NCI-H1048 (cell line): ENCODE measurements at places on chromosomes 11 and 22.

DNA sequence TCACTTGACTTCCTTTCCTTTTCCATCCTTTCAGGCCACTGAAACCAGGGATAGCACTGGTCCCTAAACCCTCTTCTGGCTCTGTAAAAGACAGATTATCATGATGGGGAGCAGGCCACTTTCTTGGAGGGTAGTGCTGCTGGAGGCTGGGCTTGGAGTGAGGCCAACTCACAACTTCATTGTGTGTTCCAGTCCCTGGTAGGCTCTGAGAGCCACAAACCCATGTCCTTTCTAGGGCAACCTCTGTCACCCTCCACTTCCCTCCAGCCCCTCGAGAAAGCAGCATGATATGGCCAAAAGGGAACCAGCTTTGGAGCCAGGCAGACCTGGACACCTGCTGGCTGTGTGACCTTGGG lies 2.3 kb downstream of the TKFC start:
- no peak for DNase-seq

- no peak for DNase-seq
Measured at GRCh38 chr11:93143800-93144199, 54.0 kb downstream of the SLC36A4 start.

DNA sequence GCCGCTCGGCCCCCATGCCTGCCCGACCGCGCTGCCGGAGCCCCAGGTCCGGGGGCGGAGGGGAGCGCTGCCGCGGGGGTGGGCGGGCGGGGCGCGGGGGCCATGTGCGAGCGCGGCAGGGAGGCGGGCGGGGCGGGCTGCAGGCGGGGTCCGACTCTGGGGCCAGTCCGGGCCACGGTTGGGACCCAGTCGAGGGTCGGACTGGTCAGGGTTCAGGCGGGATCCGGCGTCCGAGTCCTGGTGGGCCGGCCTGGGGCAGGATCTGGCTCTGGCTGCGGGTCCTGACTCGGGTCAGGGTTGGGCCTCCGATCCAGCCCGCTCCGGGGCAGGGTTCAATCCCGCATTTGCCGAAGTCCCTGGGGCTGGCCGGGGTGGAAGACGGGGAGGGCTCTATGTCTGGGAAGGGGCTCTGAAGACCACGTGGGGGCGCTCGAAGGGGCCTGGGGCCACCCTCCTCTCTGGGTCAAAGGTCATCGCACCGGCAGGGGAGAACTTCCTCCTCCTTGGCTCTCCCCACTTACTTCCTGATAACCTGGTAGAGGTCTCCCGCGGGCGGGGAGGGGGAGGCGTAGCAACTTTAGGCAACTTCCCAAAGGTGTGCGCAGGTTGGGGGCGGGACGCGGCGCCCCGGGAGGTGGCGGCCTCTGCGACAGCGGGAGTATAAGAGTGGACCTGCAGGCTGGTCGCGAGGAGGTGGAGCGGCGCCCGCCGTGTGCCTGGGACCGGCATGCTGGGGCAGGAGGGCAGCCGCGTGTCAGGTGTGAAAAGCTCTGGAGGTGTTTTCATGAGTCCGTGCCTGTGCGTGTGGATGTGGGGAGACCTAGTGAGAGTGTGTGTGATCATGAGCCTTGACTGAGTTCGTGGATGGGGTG lies 603 bp downstream of the ESRRA start:
- DNase-seq: no peak

DNA sequence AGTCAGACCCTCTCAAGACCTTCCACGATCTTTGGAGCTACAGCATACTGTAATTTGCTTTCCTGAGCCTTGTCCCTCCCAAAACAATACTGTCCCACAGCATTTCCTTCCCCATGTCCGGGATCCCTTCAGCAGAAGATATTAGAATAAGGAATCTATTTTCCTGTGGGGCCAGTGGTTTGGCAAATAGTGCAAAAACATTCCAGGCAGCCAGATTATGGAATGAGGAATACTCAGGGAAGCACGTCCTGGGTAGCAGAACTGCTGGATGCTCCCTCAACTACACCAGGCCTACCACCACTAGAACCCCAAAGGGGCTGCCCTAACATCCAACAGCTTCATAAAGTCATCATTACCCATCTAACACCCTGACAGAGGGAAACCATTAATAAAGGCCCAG lies 61.5 kb downstream of the AAMDC start:
- DNase-seq: no peak

GRCh38 chr11:92642177-92642931 lies 327.1 kb upstream of the MTNR1B start:
- DNase-seq: no peak

- DNase-seq: no peak
Measured at GRCh38 chr11:61256710-61257482, 15.9 kb downstream of the PGA5 start.

- DNase-seq: no peak
Measured at GRCh38 chr11:109343242-109343641, 78.7 kb upstream of the C11orf87 start.

DNA sequence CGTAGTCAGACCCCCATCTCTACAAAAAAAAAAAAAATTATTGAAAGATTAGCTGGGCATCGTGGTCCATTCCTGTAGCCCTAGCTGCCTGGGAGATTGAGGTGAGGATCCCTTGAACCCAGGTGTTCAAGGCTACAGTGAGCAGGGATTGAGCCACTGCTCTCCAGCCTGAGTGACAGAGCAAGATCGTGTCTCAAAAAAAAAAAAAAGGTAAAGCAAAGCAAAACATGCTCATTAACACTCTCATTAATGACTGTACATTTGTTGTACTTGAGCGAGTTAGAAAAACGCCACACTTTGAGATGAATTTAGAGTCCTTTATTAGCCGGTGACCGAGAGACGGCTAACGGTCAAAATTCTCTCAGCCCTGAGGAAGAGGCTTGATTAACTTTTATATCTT lies 6.2 kb upstream of the SERHL2 start:
- no peak for DNase-seq

- DNase-seq: no peak
Measured at GRCh38 chr11:77117492-77117891, 10.6 kb upstream of the MYO7A start.

GRCh38 chr22:48899523-48900326 lies 927.9 kb downstream of the BRD1 start:
- no peak for DNase-seq

DNA sequence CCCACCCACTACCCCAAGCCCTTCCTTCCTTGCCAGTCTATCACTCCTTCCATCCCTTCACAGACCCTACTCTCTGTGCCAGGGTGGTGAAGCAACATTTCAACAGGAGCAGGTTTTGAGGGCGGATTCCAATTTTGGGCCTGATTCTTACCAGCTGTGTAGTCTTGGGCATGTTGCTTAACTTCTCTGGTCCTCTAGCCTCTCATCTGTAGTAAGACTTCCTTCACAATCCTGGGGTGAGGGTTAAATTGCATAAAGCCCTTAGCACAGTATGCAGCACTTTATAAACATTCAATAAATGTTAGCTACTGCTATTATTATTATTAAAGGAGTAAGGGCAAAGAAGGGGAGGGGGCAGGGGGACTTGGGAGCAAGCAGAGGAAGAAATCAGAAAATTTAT lies 5.0 kb upstream of the RNF185 start:
- no peak for DNase-seq

DNA sequence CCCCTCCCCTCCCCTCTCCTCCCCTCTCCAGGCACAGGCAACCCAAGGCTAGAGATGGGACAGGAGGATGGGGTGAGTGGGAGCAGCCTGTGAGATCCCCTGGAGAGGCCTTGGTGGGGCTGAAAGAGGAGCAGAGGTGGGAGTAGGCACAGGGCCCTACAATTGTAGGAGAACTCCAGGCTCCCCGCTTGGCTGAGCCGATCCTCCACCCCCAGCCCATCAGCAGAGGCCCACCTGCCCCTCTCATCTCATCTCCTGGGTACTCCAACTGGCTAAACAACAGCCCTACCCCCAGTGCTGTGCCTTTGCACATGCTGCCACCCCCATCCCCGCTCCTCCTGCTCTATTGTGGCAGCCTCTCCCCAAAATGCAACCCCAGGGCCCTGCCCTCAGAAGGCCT lies 52.0 kb upstream of the A4GALT start:
- DNase-seq: no peak

- DNase-seq: no peak
Measured at GRCh38 chr11:102081313-102081712, 28.9 kb upstream of the YAP1 start.

DNA sequence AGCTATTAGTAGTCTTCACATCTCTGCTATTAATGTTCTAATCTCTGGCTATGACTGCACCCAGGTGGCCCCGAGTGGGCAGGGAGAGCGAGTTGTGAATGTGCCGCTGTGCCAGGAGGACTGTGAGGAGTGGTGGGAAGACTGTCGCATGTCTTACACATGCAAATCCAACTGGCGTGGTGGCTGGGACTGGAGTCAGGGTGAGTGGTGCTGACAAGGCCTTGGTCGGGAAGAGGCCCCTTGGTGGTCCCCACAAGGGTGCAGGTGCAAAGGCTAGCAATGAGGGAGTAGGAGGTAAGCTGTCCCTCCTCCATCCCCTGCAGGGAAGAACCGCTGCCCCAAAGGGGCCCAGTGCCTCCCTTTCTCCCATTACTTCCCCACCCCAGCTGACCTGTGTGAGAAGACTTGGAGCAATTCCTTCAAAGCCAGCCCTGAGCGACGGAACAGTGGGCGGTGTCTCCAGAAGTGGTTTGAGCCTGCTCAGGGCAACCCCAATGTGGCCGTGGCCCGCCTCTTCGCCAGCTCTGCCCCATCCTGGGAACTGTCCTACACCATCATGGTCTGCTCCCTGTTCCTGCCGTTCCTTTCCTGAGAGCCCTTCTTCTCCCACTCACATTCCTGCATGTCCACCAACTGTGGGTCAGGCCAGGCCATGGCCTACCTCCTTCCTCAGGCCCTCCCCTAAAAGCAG lies 2.9 kb downstream of the IZUMO1R start:
- DNase-seq: no peak

- no peak for DNase-seq
Measured at GRCh38 chr11:83054904-83055380, 16.8 kb downstream of the RAB30 start.

GRCh38 chr11:120869097-120869496 lies 154.8 kb upstream of the TBCEL start:
- DNase-seq: no peak

- DNase-seq: no peak
Measured at GRCh38 chr11:30567120-30567519, 19.0 kb downstream of the MPPED2 start.

DNA sequence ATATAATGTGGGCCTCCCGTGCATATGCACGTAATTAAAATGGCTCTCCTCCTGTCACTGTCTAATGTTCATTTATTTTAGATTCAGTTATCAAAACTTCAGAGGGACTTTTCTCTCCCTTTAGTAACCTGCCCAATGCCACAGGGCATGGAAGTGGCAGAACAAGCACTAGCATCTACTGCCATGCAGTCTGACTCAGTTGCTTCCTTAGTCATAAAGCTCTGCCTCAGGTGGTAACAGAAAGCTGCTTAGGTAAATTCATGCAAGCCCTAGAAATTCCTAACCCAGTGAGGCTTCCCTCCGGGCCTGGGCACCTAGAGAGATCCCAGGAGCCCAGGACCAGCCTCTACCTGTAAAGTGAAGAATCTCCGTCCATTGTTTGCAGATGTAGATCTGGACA lies 8.9 kb downstream of the PRPF19 start:
- DNase-seq: no peak
